ENCODE measurements at places on chromosomes 13 and 19.
A peak's percentile ranks its signal among the peaks of the same experiment; 100 is the strongest.

DNA sequence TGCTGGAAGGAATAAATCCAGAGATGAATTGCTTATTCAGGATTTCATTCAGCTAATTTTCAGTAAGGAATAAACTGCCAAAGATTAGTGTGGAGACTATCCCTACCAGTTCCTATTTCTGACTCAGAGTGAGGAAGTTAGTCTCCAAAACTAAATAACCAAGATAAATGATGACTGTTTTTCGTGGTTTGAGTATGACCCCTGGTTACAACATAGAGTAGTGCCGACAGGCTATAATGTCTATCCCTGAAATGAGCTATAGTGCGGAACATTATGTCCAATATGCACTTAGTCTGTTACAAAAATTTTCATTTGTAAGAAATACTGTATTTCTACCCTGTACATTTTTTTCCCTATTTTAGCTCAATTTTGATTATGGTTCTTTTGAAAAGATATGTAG is 51.4 kb downstream of the NBEA start:
- no peak overlapping the region for H3K27ac ChIP-seq
- no peaks in the 10 kb centered on the region for H3K4me1 ChIP-seq
- no peaks in the 10 kb centered on the region for H3K36me3 ChIP-seq
- no peaks in the 10 kb centered on the region for H3K27me3 ChIP-seq
- H3K4me3 ChIP-seq = no peak overlapping the region

- H3K27ac ChIP-seq = no peak overlapping the region
- no peaks in the 10 kb centered on the region for H3K36me3 ChIP-seq
- H3K4me3 ChIP-seq = no peak overlapping the region
- ATAC-seq = no peak
- H3K27me3 ChIP-seq = no peaks in the 10 kb centered on the region
- H3K4me1 ChIP-seq = no peaks in the 10 kb centered on the region
Measured at GRCh38 chr19:19697589-19697988, 28.9 kb downstream of the ZNF101 start.

- H3K4me1 ChIP-seq = peaks cover 34% of the 10 kb centered on the region
- peaks cover 88% of the 10 kb centered on the region for H3K36me3 ChIP-seq
- peak overlapping the region; percentile 46 for H3K4me3 ChIP-seq
- no peaks in the 10 kb centered on the region for H3K27me3 ChIP-seq
- peak overlapping the region; percentile 80 for H3K27ac ChIP-seq
- ATAC-seq = no peak
Measured at GRCh38 chr19:16116067-16116466, 4.4 kb downstream of the RAB8A start.

DNA sequence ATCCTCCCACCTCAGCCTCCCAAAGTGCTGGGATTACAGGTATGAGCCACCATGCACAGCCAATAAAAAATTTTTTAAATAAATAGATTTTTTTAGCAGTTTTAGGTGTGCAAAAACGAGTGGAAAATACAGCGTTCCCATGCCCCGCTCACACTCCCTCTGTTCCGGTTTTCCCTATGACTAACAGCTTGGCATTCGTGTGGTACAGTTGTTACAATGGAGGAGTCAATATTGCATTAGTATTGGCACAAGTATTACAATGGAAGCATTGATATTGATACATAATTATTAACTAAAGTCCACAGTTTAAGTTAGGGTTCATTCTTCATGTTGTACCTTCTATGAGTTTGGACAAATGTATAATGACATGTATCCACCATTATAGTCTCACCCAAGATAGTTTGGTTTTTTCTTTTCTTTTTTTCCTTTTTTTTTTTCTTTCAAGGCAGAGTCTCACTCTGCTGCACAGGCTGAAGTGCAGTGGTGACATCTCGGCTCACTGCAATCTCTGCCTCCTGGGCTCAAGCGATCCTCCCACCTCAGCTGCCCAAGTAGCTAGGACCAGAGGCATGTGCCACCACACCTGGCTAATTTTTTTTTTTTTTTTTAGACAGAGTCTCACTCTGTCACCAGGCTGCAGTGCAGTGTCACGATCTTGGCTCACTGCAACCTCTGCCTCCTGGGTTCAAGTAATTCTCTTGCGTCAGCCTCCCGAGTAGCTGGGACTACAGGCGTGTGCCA is 15.4 kb upstream of the RAB20 start:
- H3K27me3 ChIP-seq = peaks cover 48% of the 10 kb centered on the region
- H3K4me3 ChIP-seq = no peak overlapping the region
- no peak overlapping the region for H3K27ac ChIP-seq
- peaks cover 11% of the 10 kb centered on the region for H3K4me1 ChIP-seq
- ATAC-seq = no peak

- H3K27ac ChIP-seq = peak overlapping the region; percentile 58
- no peaks in the 10 kb centered on the region for H3K36me3 ChIP-seq
- H3K4me1 ChIP-seq = peaks cover 24% of the 10 kb centered on the region
Measured at GRCh38 chr13:40096357-40096901, 441.0 kb downstream of the COG6 start.

DNA sequence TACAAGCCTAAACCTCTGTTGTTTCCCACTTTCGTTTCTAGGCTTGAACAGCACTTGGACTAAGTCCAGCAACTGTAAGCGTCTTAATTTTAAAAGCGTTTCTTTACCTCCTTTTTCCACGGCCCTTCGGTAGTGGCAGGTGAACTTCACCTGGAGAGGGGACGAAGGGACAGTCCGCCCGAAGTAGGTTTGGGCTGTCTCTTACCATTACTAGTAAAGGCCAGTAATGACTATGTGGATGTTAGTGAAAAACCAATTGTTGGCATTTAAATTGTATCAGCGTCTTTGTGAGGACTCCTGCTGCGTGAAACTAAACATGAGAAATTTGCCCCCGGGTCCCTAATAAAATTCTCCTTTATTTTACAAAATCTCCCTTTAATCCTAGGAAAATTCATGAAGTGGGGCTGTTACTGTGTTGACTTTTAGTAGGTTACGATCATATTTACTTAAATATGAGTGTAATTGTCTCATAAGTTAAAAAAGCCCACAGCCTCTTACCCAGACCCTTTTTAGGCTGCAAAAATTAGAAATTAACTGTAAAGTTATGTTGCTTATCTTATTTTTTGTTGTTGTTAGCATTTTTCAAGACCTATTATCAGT is 983 bp downstream of the ITM2B start:
- peaks cover 50% of the 10 kb centered on the region for H3K36me3 ChIP-seq
- H3K4me3 ChIP-seq = peak overlapping the region; percentile 95
- peak overlapping the region; percentile 96 for H3K27ac ChIP-seq
- ATAC-seq = peak; percentile 18

DNA sequence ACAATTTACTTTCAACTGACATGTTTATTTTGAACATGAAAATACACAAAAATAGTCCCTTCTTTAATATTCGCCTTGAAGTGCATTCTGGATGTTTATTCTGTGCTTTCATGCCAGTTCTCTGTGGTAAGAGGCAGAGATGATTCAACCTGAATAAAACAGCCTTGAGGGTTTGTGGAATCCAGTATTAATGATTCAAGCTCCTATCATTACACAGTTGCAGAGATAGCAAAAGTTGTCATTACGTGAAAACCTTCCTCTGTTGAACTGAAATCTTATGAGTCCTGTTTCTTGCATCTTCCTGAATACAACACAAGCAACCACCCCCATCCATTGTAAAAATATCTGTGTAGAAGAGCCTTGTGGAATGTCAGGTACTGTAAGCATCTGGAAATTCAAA is 142.3 kb upstream of the HTR2A start:
- peaks cover 22% of the 10 kb centered on the region for H3K27me3 ChIP-seq
- no peak overlapping the region for H3K4me3 ChIP-seq
- no peaks in the 10 kb centered on the region for H3K36me3 ChIP-seq
- no peaks in the 10 kb centered on the region for H3K4me1 ChIP-seq

DNA sequence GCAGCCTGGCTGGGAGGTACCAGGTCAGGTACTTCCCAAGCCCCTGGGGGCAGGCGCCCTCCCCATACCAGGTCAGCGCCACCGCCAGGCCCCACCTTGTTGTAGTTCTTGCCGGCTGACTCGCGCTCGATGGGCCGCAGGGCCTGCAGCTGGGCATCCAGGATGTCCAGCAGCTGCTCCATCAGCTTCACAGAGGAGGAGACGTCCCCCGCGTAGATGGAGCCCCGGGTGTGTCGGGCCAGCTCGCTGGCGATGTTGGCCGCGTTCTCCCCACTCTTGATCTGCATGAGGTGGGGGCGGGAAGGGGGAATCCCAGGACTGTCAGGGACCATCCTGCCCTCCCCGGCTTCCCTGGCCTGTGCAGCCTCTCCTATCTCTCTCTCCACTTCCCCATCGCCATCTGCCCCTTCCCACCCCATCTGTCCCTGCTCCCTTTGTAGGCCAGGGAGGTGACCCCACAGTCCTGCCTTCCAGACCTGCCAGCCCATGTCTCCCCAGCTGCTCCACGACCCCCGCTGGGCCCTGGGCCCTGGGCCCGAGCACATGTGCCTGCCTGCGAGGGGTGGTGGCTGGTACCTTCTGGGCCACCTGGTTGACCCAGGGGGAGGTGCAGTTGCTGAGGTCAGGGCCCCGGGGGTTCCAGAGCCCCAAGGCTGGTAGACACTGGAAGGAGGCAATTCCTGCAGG is 23.8 kb upstream of the ASF1B start:
- ATAC-seq = no peak
- no peaks in the 10 kb centered on the region for H3K36me3 ChIP-seq
- no peaks in the 10 kb centered on the region for H3K27me3 ChIP-seq
- H3K4me1 ChIP-seq = no peaks in the 10 kb centered on the region

GRCh38 chr19:14467816-14468215 is 7.3 kb downstream of the PTGER1 start:
- H3K27me3 ChIP-seq = peaks cover 3% of the 10 kb centered on the region
- H3K4me1 ChIP-seq = no peaks in the 10 kb centered on the region
- no peak overlapping the region for H3K4me3 ChIP-seq
- no peak for ATAC-seq
